ENCODE measurements at places on chromosomes 2 and 18. TPM values are rescaled to one million over a fixed set of nuclear protein-coding genes. Genes with fewer than 3 reads are reported as not detected.

DNA sequence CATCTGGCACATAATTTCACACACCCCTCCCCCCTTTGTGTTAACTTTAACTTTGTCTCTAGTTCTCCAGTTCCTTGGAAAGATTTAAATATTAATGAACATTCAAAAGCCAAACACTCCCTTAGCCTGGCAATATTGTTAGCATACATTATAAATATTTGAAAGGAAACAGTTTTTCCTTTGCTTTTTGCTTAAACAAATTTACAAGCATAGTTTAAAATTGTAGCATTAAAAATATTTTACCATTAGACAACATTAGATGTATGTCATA lies 113.1 kb upstream of the SLC38A11 start:
- DNase-seq, result no peak

DNA sequence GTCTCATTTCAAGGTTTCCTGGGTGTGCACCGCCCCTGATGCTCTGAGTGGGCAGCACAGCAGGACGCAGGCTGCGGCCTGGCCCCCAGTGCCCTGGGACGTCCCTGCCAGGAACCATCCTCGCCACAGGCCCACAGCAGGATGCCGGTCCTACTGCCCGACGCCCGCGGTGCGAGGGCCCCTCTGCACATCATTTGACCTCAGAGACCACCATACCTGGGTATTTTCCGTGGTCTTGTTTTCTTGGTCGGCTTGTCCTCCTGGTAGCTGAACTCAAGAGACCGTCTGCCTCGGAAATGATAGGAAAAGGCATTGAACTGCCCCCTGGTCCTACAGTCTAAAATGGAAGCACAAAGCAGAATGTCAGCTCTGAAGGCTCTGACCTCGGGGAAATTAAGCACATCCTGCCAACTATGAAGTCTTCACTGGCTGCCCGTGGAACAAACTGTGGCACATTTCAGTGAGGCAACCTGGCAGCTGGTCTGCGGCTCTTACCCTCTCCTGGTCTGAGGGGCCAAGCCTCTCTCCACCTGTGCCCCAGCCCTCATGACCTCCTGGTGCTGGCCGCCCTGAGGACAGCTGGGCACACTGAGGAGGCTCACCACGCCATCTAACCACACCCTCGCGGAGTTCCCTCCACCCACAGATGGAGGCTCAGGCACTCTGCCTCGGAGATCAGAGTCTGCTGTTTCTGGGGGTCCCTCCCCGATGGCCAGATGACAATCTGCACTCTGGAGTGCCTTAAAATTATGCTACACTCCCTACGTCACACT lies 105.0 kb downstream of the PXDN start:
- DNase-seq, result no peak

GRCh38 chr2:71797035-71797810 lies 343.9 kb downstream of the DYSF start:
- DNase-seq, result no peak

GRCh38 chr2:86285571-86285970 lies 51.9 kb downstream of the REEP1 start:
- no peak for DNase-seq

DNA sequence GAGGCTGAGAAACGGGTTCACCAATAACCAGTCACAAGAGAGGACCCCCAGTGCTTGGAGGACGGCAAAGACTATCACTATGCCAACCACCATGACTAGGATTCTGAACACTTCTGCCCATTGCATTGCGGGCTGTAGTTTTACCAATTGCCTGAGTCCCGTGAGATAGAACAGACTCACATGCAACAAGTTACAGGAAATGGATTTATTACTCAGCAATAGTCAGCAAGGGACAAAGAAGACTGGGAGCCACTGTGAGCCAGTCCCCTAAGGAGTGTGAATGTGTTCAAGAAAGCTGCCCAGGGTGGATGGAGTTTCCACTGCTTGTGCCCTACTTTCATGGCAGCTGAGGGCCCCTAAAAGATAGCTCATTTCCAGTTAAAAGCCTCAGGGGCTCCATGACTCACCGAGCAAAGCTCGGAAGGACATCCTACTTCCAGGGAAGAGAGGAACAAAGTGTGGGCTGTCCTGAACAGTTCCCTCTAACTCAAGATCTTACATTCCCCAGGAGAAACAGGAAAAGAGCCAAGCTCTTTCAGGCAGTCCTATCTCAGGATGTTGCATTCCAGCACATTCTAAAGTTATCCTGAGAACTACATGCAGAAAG lies 54.4 kb downstream of the SLC4A3 start:
- no peak for DNase-seq

The COL5A2 gene
- total RNA-seq, result 0.22 TPM

The LRRTM1 gene
- total RNA-seq, result not detected
